Activated T-helper 1 cell treated with anti-CD3 and anti-CD28 coated beads, Interleukin-12 subunit alpha, Interleukin-12 subunit beta, Interleukin-2, Interleukin-4 antibody, amounts not matched to agents 30 ng/mL and 10 ng/mL and 1 ng/mL, durations not matched to agents 14 hours and 24 hours and 36 hours (primary cell): ENCODE measurements at places on chromosomes 1 and 21.

DNA sequence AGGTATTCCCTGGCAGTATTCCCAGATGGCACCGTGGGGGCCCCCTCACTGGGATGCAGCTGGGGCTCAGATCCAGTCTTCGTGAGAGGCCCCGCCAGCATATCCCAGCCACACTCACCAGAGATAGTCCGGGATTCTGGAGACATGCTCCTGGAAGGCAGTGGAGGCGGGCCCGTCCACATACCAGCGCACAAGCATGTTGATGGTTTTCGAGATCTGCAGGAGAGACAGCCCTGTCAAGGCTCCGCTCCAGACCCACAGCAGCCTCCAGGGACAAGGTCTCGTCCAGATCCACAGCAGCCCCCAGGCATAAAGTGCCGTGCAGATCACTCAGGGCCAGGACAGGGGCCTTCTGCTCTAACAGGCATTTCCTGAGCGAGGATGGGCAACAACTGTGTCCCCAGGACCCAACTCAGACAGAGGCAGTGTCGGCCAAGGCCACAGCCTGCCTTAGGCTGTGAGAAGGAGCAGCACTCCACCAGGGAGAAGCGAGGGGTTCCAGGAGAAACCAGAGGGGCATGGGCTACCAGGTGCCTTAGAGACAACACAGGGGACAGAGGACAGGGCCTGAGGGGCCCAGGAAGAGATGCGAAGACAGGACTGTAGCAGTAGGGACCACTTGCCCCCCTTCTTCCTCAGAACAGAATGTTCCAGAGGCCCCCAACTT, 14.8 kb downstream of the LSS start:
- no peak for DNase-seq

DNA sequence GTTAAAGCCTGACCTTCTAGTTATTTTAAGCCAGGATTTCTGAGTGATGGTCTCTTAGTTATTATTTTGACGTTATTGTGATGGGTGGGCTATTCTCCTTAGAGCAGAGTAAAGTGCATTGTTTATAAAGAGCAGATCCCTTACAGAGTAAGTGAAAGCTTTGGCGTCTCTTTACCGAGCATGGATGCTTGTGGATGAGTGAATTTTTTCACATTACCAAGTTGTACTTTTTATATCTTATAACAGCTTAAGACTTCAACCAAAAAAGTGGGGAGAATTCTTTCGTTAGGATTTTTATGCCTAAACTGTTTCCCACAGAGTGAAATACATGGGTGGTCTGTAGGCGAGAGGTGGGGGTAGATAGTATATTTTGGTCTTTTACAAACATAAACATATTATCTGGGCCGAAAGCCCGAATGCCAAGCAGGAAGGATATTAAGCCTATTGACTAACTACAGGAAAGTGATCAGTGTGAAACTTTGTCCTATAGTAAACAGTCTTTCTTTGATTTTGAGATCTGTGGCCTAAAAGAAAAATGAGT, 279.1 kb upstream of the C1orf105 start:
- no peak for DNase-seq

GRCh38 chr1:9787702-9788101, 36.1 kb downstream of the CLSTN1 start:
- DNase-seq, result peak; percentile 44

DNA sequence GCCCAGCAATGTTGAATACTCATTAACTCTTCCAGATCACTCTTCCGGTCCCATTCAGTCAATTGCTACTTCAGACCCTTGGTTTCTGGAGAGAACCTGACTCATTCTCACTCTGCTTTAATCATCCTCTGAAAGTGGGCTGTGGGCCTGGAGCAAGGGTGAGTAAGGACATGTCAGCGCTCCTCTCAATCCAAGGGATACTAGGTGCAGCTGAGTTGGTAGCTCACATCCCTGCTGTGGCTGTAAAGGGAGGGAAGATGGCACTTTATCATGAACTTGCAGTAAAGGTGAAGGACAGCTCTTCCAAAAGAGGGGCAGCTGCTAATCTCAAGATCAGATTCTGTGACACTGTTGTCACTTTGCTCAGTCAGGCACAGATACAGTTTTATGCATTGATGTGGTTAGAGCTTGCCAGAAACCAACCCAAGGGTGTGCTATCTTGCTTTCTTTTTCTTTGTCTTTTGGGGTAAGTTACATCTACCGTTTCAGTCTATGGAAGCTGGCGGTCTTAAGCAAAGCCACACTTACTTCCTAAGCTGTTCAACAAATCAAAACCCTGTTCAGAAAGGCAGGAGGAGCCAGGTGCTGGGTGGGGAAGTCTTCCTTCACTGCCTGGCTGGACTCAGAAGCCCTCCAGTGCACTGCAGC, 26.5 kb upstream of the NTPCR start:
- DNase-seq, result peak; percentile 59

GRCh38 chr1:109240158-109241152, 8.9 kb upstream of the CELSR2 start:
- no peak for DNase-seq

DNA sequence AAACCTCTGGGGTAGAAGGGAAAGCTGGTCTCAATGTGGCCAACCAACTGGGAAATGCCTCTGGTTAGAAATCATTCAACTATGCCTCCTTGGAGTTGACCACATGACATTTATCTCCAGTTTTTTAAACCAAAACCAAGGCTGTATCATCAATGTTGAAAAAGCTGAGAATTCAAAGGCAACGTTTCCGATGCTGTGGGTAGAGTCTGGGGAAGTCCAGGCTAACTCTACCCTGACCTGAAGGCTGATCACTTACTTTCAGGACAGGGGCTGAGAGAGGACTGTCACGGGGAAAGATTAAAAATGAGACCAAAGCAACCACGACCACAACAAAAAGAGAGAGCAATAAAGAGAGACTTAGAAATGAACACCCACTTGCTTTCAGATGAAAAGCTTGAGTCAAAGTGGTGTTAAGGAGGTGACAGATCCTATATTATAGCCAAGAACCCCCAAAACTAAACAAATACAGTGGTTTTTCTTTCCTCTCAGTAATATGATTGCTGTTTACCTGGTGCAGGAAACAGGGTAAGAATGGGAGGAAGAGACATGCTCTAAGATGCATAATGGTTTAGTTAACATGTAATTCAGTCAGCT, 90.8 kb upstream of the TNFSF4 start:
- peak; percentile 15 for DNase-seq

GRCh38 chr1:108877348-108878159, 769 bp downstream of the GPSM2 start:
- no peak for DNase-seq

DNA sequence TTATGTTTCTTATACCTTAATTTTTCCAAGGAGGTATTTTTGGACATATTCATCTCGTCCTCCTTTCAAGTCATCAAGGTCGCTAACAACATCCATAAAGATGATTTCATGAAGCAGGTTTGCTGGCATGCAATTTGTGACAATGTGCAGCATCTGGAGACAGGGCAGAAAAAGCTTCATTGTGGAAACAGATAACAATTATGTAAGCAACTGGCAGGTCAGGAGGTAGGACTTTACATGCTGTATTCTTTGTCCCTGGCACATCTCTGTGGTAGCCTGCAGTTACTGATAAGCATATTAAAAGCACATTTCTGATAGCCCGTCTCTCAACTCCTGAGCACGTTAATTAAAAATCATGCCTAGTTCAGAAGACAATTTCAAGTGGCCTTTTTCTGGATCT, 156.8 kb downstream of the LEPR start:
- DNase-seq, result no peak

GRCh38 chr1:10555635-10556429, 81.1 kb downstream of the PEX14 start:
- DNase-seq, result no peak

GRCh38 chr21:45570826-45571601, 28.8 kb upstream of the SLC19A1 start:
- no peak for DNase-seq

DNA sequence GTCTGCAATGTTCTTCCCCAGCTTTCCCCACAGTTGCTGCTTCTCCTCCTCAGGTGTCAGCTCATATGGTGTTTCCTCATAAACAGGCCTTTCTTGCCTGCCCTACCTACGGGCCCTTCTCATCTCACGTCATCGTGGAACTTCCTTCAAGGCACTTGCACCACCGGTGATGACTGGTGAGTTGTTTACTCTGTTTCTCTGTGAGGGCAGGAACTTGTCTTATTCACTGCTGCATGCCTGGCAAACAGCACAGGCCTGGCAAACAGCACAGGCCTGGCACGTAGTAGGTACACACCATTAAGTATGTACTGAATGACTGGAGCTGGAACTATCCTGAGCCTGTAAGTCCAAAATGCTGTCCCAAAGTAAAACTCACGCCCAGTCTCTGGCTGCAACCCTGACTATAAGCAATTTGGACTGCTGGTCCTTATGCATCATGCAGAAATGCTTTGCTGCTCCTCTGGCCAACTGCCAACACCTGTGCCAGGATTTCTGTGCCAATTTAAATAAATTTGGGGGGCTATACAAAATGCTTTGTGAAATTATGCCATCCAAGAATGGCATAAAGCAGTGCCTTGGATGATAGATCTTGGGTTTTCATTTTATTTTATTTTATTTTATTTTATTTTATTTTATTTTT, 25.7 kb downstream of the STK40 start:
- peak; percentile 29 for DNase-seq

DNA sequence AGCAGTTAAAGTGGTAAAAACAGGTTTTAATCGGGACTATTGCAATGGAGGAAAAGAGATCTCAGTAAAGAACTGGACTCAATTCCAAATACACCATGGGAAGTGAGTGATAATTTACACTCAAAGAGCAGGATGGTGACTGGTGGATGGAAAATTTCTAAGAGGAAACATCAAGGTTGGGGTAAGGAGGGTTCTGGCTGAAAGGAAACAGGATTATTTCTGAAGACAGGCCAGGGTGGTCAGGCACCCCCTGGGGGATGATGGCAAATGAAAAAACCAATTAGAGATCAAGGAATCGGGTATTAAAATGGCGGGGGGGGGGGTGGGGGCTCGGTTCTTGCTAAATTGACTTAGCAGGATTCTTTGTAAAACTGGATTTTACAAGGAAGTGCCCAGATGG, 12.3 kb upstream of the HSD11B1 start:
- no peak for DNase-seq

GRCh38 chr1:43958351-43959255, 11.2 kb upstream of the DPH2 start:
- no peak for DNase-seq

DNA sequence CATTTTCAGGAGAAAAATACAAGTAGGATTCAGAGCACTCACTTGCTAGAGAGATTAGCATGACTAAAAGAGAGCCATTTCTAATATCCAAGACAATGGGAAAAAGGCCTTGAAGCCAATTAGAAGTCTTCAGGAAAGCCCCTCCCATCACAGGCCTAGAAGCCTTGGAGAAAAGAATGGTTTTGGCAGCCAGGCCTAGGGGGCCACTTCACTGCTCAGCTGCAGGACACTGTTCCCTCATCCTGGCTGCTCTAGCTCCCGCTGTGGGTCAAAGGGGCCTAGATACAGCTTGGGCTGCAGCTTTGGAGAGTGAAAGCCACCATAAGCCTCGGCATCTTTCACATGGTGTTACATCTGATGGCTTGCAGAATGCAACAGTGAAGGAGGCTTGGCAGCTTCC, 62.8 kb downstream of the RGS4 start:
- DNase-seq, result no peak

DNA sequence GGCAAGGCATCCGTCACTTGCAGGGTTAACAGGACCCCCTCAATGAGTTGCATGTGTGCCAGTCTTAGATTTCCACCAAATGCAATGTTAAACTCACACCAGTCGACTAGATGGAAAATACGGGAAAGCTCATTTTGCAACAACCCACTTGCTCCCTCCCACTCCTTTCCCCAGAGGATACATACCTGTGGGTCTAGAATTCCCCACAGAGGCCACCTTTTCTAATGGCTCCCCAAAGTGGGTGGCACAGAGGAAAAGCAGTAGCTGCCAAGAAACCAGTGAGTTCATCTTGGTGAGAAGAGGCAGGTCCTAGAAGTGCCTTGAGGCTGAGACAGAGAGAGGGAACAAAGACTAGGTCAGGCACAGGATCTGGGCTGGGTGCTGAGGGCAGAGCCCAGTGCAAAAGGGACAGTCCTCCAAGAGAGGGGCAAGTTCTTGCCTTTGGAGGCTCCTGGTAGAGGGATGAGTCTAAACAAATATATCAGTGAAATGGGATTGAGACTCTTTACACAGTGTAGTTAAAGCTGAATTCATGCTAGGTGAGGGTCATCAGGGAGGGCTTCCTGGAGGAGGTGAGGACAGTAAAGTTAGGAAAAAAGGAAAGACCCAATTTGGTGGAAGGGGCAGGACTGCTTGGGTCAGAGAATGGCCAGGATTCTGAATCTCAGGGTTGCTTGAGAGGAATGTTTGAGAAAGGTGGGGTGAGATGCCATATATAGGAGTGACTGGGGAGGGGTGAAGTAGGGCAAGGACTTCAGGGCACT, 3.5 kb downstream of the KISS1 start:
- no peak for DNase-seq

GRCh38 chr1:244874974-244875579, 10.7 kb upstream of the HNRNPU start:
- DNase-seq, result no peak

DNA sequence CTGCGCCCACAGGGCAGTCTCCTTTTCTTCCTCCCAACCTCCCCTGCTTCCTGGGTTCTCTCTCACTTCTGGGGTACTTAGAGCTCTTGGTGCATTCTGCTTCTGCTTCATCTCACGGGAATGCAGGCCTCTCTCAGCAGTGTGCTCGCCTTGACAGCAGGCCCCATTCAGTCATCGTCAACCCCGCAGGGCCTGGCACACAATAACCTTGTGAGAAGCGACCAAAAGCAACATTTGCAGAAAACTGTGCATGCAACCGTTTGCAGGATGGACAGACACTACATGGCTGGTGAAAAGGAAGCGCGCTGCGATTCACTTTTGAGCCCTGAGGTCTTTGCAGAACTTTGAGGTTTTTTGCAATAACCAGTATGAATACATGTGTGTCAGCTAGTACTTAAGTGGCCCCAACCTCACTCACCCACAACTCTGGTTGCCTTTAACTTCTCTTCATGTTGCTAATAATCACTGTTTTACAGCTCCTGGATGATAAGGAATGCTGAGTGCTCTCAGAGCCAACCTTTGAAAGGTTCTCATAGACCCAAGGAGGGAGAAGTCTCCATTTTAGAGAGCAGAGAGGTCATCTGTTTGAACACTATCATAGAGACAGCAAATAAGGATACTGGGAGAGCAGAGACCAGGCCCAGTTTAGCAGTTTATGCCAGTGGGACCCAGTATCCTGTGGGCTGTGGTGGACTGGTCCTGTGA, 2.5 kb upstream of the CD160 start:
- no peak for DNase-seq

- DNase-seq, result no peak
These were observed 1.3 kb downstream of the CNN3 start for GRCh38 chr1:94925561-94926125.
